Suppressor macrophage treated with lipopolysaccharide for 1 hour (primary cell): ENCODE measurements at places on chromosomes 7 and 10.

DNA sequence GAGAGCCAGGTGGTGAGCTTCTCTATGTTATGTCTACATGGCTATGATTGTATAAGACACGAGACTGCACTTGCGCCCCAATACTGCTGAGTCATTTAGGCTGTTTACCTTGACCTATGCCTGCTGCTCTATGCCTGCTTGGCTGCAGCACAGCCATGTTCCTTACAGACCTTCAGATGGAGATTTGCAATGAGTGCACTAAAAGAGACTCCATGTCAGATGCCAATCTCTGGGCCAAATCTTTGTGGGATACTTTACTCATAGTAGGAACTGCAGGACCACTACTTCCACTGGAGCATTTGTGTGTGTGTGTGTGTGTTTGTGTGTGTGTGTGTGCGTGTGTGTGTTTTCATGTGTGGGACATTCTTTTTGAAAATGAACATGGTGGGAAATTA lies 50.0 kb upstream of the KMT2E start:
- no peak for DNase-seq

- no peak for DNase-seq
Measured at GRCh38 chr10:110233846-110234245, 26.4 kb downstream of the MXI1 start.

DNA sequence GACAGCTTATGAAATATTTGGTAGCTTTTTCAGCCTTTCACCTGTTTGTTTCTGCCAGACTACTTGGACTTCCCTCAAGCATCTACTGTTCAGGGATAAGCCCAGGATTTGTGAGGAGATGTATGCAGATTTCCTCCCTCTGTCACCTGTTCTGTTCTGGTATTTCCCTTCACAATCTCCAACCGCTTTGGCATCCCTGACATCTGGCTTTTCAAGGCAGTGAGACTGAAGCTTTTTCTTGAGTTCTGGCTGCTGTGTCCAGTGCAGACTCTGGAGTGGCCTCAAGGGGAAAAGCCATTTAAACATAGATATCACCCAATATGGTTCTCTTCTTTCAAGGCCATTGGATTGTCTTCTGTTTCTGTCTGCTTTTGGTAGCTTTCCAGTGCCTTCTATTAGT lies 369.7 kb downstream of the LRMDA start:
- no peak for DNase-seq

DNA sequence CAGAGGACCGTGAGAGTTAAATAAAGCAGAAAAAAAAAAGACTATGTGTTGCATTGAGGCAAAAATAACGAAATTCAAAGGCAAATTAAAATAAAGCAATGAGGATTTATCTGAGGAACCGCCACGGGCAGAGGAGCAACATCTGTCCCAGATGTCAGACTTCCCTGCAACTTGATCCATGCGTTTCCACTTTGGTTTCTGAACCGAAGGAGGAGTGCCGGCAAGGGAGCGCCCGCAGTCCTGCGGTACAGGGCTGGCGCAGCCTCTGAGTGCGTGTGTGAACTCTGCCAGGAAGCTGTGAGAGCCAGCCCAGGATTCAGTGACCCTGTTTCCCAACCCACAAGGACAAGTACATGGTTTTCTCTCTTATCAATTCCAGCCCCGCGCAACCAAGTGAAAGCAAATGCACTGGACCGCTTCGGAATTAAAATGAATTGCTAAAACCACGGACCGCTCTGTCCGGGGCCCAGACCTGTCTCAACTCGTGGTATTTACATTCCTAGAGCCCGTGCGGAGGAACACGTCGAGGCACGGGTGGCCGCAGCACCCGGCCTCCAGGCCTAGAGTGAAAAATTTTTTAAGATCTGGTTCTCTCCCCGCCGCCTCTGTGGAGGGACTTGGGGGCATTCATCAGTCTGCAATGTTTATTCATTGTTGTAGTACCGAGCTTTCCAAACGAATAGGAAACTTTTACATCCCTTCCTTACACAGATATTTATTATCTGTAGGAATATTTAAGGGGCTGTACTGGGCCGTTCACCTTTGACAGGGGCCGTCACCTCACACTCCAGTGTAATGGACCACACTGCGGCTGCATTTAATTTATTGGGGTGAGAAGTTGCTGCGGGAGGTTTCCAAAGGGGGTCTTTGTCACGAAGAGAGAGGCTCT lies 291.5 kb upstream of the NFE2L3 start:
- DNase-seq, result no peak

- DNase-seq, result peak; percentile 71
Measured at GRCh38 chr10:119786117-119786769, 60.4 kb downstream of the INPP5F start.

- DNase-seq, result no peak
Measured at GRCh38 chr7:28626221-28626620, 213.9 kb downstream of the CREB5 start.

- DNase-seq, result no peak
Measured at GRCh38 chr7:757741-758163, 30.7 kb upstream of the PRKAR1B start.

- DNase-seq, result no peak
Measured at GRCh38 chr10:31035266-31035798, 3.7 kb upstream of the ZNF438 start.

- no peak for DNase-seq
Measured at GRCh38 chr10:58003945-58004344, 263.7 kb downstream of the IPMK start.

DNA sequence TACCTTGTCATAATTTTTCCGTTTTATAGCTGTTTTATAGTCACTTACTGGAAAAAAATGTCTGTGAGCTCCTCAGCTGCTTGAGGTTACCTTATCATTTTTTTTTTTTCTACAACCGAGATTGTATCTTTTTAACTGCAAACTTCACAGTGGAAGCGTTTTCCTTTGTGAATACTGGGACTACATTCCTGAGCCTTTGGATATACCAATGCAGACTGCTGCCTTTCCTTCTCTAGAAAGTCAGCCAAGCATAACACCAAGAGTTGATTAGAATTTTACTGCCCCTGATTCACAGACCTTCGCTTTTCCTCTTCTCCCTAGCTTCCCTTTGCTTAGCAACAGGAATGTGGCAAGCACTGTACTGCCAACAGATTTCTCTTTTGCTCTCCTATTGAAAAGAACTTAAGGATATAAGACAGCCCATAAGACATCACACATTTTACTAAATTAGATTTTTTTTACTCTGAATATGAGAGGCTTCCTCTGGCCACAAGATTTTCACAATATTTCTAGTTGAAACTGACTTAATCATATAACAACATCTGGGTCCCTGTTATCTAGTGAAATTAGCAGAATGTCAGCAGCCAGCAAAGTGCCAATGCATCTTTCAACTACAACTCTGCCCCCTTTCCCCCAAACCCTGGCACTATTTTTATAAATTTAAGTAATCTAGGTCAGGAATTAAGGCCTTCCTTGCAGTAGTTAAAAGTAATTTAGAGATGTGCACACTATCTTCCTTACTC lies 170.6 kb downstream of the PRKG1 start:
- no peak for DNase-seq

DNA sequence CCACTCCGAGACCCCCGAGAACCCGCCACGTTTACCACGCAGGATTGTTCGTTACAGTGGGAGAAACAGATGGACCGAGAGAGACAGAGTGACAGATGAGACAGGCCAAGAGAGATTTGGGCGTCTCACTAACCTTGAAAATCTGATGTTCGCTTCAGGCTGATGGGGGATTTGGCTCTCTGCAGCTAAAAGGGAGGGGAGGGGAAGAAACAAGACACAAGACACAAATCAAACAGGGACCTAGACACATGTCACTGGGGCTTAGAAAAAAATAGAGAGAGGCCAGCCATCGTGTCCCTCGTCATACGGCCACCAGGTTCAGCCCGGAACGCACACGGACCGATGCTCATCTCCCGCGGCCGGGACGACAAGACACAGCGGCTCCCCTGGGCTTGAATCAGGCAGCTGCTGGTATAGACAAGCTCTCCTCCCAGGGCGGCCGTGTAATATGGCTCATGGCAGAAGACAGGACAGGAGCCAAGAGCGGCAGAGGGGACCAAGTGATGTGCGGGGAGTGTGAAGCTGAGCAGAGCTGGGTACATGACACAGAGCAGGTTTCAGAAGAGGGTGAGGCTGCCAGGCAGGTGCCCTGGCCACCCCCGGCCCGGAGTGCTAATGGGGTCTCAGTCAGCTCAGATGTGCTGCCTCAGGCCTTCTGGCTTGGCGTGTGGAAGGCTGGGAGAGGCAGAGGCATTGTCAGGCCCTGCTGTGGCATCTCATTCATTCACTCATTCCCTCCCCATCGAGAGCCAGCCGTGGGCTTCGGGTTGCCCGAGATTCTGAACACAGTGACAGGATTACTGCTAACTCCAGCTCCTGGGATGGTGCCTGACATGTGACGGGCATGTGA lies 88.5 kb upstream of the GNA12 start:
- DNase-seq, result no peak

- DNase-seq, result no peak
Measured at GRCh38 chr7:34135924-34136323, 230.6 kb downstream of the BMPER start.

DNA sequence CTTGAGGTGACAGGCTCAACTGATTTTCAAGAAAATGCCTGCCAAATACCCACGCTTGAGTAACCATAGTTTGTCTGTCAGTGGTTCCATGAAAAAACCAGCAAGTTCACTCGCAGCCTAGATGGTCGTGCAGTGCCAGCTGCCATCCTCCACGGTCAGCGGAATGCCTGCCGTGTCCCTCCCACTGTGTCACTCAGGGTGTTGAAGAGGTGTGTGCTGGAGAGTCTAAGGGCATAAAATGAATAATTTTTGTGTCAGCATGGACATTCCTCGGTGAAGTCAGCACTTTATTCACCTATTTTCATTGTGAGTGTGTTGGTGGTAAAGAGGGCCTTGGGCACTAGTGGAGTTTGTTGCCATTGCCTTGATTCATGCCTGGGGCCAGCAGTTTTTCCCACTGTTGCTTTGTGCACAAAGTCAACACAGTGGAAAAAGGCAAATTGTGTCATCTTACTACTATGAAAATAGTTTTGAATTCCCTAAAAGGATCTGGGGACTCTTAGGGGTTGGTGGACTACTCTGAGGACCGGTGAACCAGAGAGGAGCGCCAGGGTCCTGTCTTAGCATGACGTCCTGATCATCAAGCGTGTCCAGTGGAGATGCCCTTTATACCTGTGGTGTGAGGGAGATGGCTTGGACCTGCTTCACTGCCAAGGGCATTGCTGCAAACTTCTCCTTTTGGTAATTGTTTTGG lies 17.6 kb downstream of the MINDY4 start:
- no peak for DNase-seq

DNA sequence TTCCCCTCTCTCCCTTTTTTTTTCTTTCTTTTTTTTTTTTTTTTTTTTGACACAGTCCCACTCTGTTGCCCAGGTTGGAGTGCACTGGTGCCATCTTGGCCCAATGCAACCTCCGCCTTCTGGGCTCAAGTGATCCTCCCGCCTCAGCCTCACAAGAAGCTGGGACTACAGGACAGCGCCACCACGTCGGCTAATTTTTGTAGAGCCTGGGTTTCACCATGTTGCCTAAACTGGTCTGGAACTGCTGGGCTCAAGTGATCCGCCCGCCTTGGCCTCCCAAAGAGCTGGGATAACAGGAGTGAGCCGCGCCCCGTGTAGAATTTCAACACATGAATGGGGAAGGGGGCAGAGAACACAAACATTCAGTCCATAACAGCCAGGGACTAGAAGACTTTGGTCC lies 2.6 kb upstream of the SP4 start:
- no peak for DNase-seq

GRCh38 chr10:623014-623413 lies 66.5 kb downstream of the DIP2C start:
- DNase-seq, result no peak

DNA sequence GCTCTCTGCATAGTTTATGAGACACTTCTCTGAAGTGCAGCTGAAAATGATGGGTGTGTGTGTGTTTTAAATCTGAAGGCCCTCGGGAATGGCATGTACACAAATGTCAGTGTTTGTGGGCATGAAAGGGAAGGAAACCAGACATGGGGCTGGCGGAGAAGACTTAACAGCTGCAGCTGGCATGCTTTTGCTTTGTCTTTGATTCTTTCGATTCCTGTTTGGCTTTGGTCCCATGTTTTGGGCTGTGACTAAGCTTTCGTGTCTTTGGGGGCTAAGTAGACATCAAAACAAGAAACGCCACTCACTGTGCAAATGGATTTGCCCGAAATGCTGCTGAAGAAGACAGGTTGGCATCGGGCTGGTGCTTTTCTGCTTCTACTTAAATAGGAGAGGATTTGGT lies 179.3 kb downstream of the PFKFB3 start:
- peak; percentile 81 for DNase-seq

GRCh38 chr7:139597028-139597427 lies 73.5 kb downstream of the CLEC2L start:
- no peak for DNase-seq

GRCh38 chr10:70568781-70569495 lies 33.6 kb downstream of the PRF1 start:
- no peak for DNase-seq

- no peak for DNase-seq
Measured at GRCh38 chr10:75969031-75969430, 537.6 kb downstream of the LRMDA start.

- DNase-seq, result no peak
Measured at GRCh38 chr7:49778731-49779270, 5.4 kb downstream of the VWC2 start.

DNA sequence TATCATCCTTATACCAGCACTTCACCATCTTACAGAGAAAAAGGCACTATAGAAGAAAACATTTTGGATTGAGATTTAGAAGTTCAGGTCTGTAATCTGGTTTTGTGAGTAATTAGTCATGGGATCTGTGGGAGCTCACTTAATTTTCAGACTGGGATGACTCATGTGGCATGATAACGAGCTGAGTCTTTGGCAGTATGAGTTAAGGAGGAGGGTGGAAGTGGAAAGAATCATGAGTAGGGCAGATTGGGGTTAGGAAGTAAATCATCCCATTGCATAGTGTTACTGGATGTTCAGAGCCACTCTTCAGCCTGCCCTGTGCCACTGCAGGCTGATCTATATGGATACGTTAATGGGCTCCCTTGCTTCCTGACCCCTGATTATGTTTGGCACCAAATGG lies 64.9 kb downstream of the ZNF92 start:
- no peak for DNase-seq

GRCh38 chr7:585229-585711 lies 65.6 kb upstream of the PDGFA start:
- no peak for DNase-seq
